ENCODE measurements at places on chromosomes 1 and 21.

DNA sequence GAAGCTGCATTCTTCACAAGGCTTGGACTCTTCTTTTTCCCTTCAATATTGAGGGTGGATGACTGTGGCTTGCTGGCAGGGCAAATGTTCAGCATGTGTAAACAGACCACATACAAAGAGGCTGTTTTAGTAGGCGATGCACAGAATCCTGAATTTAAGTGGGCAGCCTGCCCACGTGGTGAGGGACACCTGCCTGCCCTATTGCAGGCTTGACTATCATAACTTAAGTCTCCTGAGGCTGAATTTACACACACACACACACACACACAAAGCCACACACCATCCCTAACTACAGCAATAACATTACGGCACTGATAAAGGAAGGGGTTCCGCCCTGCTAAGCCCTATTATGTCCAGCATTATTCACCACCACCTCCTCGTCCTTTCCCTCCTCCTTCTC, 15.9 kb downstream of the SYT2 start:
- no peak for DNase-seq

GRCh38 chr1:177163844-177164379, 600 bp downstream of the ASTN1 start:
- DNase-seq, result no peak

- DNase-seq, result no peak
Observed at GRCh38 chr1:221878134-221878533, 136.2 kb upstream of the DUSP10 start.

GRCh38 chr1:112849425-112850033, 106.5 kb downstream of the SLC16A1 start:
- DNase-seq, result peak; percentile 50

DNA sequence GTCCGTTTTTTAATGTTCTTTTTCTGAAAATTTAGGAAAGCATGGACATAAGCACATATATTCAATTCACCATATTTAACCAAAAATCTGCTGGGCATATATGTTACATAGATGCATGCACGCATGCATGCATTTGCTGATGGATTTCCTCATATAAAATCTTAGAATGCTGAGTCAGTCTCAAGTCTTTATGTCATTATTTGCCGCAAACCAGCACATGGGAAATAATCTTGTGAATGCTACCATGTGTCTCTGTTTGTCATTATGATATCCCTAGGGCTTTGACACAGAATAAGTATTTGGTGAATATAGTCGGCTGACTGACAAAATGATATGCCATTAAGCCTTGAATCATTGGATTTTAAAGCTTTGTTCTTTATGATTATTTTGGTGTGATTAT, 776.5 kb downstream of the KCNT2 start:
- DNase-seq, result no peak

DNA sequence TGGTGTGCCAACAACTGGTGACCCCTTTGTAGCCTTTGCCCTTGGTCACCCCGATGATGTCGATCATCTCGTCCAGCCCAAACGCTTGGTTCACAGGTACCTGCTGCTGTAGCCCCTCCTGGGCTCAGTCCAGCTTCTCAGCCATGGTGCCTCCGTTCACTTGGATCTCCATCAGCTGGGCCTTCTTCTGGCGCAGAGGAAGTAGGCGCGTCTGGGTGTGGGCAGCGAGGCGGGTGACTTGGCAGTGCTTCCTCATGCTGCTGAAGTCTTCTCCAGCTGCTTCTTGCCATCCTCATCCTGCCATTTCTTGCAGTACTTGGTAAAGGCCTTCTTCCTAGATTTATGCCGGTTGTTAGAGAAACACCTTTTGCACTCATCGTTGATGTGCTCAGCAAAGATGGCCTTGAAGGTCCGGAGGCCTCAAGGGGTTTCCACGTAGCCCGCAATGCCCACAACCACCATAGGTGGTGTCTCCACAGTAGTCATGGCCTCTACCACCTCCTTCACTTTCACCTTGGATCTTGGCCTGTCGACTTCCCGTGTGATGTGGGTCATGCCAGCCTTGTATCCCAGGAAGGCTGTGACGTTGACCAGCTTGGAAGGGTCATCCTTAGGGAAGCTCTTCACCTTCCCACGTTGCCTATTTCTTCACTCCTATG, 13.0 kb downstream of the DOP1B start:
- DNase-seq, result no peak

- no peak for DNase-seq
Observed at GRCh38 chr1:83850834-83851233, 148.1 kb downstream of the TTLL7 start.

- DNase-seq, result peak; percentile 10
Observed at GRCh38 chr1:232863544-232864275, 58.5 kb downstream of the MAP10 start.

- DNase-seq, result no peak
Observed at GRCh38 chr21:40200946-40201345, 333.7 kb downstream of the PCP4 start.

DNA sequence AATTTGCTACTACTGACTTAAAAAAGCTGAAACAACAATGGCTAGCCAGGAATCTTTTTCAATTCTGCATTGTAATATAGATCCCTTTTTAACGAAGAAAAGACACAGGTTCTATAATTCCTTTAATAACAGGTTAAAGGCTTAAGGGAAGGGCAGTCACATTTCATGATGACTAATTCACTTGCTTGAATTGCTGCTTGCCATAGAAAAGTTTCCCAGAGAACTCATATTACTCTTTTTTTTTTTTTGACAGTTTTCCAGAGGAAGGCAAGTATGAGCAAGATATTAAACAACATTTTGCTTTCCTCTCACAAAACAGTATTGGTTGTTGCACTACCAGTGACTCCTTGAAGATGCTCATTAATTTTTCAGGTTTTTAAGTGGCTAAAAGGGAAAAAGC, 60.9 kb downstream of the IL23R start:
- no peak for DNase-seq

DNA sequence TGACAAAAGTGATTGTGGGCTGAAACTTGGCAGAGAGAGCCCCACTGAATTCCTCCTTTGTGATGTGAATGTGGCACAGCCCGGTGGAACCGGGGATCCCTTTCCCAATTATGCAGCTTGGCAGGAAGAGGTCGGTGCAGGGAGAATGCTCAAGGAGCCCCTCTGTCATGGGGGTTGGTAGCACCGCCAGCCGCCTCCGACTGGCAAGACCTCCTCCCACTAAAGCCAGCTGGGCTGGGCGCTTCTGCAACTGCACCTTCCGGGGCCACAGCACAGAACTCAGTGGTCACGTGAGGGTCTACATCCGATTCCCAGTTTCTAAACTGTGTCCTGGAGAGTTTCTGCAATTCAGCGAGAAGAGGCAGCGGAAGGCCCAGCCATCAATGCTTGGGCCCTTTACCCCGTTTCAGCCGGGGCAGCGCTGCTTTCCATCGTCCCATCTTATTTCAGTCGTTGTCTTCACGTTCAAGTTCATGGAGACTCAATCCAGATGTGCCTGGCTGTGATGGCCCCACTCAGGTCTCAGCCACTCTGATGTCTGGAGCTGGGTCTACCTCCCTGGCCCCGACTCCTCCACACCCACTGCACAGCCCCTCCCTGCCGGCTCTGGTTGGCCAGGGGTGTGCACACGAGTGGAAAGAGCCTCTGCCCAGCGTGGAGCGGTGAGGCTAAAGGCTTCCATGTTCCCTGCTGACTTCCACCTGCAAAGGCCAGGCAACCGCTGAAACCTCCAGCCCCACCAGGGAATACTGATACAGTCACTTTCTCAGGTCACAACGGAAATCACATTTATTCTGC, 39.8 kb upstream of the FHAD1 start:
- no peak for DNase-seq

DNA sequence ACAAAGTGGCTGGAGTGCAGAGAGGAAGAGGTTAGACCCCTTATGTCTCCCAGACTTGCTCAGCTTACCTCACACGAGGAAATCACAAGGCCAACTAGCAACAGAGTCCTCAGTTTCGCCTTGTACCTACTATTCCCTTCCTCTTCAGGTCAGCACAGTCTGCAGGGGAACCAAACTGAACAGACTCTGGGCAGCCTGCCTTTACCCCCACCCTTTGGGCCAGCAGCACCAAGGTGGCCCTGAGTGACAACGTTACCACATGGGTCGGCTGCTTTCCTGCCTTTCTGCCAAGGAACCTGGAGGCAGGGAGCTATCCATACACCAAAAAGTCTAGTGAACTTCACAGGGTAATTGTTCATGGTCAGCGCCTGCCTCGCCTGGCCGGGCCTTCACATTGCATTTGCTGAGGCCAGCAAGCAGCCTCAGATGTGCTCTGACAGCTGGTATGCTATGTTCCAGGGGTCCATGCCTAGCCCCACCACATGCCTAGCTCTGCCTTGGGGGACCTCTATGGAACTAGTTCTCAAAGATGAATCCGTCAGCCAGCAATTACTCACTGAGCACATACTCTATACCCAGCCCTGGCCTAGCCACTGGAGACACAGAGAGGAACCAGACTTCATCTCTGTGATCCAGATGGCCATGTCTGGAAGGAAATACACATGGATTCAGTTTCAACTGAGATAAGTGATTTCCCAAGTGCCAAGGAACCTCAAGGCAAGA, 69.6 kb downstream of the DMAP1 start:
- DNase-seq, result no peak

- DNase-seq, result peak; percentile 43
Observed at GRCh38 chr21:25313829-25314228, 293.5 kb downstream of the MRPL39 start.

- no peak for DNase-seq
Observed at GRCh38 chr21:30072496-30072895, 94.1 kb downstream of the CLDN17 start.

Measured in NCI-H446 treated with DMSO at 0.1 percent for 48 hours (cell line).